ENCODE measurements at places on chromosomes 3 and 15.

GRCh38 chr3:151789853-151790463 lies 24.0 kb upstream of the AADAC start:
- DNase-seq: no peak

DNA sequence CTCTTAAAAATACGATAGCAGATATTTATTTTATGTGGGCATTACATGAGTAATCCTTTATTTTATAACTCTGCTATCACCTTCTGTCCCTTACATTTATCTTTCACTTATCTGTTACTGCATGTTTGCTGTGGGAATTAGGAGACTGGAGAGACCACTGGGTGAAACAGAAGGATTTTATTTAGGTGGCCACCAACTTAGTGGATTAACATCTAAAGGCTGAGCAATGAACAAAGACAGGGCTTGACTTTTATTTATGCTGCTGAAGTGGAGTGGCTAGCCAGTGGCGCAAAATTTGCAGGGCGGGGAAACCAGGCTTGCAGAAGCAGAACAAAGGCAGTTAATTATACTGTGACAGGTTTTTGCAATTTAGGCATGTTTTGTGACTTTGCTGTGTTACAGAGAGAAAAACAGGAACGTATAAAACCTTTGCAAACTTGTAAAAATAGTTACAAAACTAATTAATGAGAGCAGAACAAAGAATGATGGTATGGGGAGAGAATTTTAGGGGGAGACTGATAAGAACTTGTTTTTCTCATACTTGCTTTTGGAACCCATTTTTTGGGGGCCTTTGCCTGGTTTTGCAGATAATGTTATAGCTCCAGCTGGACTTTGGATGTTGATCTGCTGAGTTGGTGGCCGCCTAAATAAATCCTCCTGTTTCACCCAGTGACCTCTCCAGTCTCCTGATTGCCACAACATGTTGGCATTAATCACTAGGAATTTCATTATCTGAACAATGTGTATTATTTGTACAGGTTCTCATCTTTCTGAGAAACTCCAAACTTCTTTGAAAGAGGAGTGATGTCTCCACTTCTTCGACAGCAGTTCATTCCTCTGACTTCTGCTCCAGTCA lies 18.0 kb downstream of the KLHL24 start:
- DNase-seq: no peak

- no peak for DNase-seq
Observed at GRCh38 chr15:25171111-25171811, 216.5 kb downstream of the SNRPN start.

DNA sequence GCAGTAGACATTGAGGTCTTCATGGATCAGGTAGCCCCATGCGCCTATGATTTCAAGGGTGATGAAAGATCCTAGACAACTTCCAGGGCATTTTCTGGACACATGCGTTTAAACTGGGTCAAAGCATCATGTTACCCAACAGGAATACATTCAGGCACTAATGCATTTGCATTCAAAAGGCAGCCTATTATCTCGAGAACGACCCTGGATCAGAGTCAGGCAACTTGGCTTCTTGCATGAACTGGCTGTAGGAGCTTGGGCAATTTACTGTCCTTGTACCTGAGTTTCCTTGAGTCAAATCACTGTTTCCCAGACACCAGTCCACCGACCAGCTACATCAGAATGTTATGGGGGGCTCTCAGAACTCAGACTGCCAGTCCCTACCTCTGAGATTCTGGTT lies 51.5 kb upstream of the CHST2 start:
- DNase-seq: no peak

GRCh38 chr3:44914936-44915335 lies 40.5 kb downstream of the TGM4 start:
- peak; percentile 30 for DNase-seq

GRCh38 chr3:178826435-178827123 lies 245.0 kb downstream of the ZMAT3 start:
- no peak for DNase-seq

DNA sequence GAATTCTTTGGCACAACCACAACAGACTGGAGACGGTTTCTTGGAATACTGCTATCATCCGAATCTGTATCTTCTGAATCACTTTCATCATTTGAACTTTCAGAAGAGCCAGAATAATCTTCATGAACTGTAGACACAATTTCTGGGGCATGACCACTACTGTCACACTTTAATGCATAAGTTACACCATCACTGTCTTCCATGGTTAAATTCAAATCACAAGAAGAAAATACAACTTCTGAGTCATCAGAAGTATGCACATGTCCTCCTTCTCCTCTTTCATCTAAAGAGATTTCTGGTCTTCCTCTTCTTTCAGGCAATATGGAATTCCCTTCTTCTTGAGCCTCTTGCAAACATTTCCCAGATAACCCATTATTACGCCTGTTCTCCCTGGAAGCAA lies 42.5 kb downstream of the SETD2 start:
- no peak for DNase-seq

DNA sequence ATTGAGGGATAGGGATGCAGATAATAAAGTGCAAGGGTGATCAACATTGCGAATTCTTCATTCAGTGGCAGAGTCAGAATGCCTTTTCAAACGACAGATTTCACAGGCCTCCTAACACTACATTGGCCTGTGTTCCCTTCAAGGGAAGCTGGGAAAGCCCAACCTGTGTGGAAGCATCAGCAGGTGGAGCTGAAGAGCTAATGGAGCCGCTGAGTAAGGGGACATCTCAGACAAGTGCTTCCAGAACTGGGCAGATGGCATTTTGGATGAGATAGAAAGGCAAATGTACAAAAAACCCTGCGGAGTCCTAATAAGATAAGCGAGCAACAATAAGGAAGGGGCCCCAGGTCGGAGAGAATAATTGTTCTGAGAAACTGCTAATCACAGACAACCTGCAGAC lies 8.5 kb upstream of the SLC24A5 start:
- DNase-seq: no peak

- no peak for DNase-seq
Observed at GRCh38 chr15:44573386-44573785, 36.4 kb downstream of the EIF3J start.

DNA sequence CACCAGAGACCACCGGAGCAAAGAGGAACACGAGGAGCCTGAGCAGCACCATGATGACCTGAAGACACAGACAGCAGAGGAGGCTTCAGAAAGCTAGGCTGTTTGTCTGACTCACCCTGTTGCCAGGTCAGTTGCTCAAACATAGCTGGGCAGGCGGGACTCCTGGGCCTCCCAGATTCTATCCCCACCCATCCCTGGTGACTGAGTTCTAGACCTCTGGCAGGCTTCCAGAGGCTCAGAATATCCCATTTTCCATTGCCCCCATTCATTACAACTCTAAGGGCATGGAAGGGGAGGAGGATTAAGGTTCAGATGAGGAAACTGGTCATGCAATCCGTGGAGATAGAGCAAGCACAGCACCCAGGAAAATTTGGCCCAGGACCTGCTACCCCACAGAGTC lies at the start of gene CDHR4:
Gene CDHR4 (minus strand): TSS at position 113 of the 400 bp plus-strand sequence. CDS start 61 bp downstream, at position 52.
- no peak for DNase-seq

GRCh38 chr3:52891615-52892081 lies 5.7 kb downstream of the STIMATE start:
- peak; percentile 90 for DNase-seq

DNA sequence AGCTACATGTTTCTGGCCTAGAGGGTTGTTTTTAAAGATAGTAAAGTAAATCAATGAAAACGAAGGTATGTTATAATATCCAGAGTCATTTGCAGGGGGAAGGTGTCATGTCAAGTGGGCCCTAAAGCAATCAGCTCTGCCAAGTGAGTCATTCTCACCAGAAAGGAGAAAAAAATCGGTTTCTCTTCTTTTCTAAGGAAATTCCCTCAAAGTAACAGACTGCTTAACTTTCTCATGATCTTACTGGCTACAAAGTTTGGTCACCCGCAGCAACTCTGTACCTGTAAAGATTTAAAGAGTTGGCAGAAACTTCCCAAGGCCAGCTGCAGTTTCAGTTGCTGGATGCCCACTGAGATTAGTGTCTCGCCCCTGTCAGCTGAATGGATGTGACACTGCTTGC lies 5.5 kb upstream of the FSIP1 start:
- DNase-seq: peak; percentile 23

GRCh38 chr15:67505675-67506572 lies 15.0 kb upstream of the C15orf61 start:
- DNase-seq: peak; percentile 38

All from suppressor macrophage treated with lipopolysaccharide for 1 hour (primary cell).